ENCODE measurements at places on chromosomes 2 and 18.

DNA sequence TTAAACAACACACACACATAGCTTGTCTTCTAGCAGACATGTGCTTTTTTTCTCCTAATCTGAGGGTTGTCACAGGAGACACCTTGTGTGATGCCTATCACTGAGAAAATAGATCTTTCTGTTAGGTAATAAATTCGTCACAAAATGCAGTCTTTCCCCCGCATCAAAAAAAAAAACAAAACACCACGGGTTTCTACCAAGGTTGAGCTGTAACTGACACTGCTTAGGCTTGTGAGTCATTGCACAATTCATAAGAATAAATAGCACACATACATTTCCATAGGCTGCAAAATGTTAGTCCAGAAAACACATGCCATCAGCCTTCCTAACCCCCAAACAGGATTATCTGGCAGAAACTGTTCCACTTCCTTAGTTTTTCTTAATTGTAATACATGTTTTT is 6.5 kb downstream of the TMEM163 start:
- no peak for DNase-seq

DNA sequence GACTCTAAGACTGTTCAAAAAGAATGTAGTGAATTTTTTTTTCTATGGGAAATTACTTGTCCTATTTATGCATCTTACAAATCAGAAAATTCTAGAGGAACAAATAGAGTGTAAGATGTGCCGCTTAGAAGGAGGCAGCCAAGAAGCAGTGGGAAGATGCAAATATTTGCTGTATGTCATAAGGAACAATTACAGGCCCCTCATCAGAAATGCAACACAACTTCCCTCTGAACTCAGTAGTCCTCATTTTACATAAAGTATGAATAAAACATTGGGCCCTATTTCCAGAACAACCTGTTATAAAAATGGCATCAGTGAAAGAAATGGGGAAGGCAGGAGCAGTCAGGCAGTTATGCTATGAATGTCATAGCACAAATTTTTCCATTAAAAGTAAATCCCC is 50.7 kb upstream of the SCG2 start:
- no peak for DNase-seq

GRCh38 chr18:36630917-36631316 is 197.9 kb downstream of the TPGS2 start:
- DNase-seq: no peak

GRCh38 chr2:133652398-133652797 is 84.1 kb upstream of the NCKAP5 start:
- no peak for DNase-seq

DNA sequence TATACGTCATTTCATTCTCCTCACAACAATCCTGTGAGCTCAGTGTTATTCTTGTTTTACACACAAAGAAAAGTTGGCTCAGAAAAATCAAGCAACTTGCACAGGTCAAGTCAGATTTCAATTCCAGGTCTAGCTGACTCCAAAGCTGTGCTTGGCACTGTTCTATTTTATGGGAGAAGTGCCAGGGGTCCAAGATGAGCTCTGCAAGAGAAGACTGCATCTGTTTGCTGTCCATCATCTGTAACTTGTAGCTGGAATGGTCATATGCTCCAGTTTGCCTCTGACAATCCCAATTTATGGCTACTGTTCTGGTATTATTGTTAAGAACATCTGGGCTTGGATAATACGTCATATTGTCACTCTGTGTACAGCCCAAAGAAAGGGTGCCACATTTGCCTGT is 28.9 kb downstream of the KCNF1 start:
- no peak for DNase-seq
